ENCODE measurements at places on chromosomes 13 and 19.

GRCh38 chr19:45866400-45867176, 2.5 kb downstream of the FOXA3 start:
- no peak for DNase-seq

DNA sequence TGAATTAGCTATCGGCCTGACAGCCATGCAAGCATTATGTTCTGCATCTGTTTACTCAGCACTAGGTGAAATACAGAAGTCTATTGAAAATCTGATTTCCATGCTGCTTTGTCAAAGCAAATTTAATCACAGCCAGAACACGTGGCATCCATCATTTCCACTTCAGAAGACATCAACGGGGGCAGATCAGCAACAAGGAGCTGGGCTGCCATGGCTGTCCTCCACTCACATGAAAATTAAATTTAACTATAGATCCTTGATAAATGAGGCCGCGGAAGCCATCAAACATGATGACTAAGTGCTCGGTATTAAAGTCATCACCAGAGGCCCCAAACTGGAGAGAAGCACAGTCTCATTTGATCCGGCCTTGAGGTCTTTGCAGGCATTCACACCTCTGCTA, 443.5 kb downstream of the HS6ST3 start:
- no peak for DNase-seq

DNA sequence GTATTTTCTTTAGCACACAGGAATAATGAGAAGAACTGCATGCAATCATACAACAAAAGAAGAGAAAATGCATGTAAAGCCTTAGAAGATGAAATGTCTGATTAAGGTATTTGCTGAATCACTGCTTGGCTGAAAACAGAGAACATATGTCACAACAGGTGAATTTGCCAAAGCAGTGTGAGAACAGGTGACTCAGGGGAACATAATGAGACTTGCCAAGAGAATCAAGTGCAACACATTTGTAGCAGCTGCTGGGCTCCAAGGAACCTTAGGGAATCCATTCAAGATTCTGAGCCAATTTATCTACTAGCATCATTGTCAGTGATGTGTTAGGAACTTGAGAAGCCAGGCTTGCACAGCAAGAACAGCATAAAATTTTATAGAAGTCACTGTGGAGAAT, 273.1 kb downstream of the PCDH20 start:
- no peak for DNase-seq

- no peak for DNase-seq
Observed at GRCh38 chr13:112608212-112608611, 20.3 kb upstream of the TUBGCP3 start.

GRCh38 chr19:46513461-46514236, 18.0 kb upstream of the PNMA8B start:
- no peak for DNase-seq

GRCh38 chr19:45244133-45244794, 943 bp downstream of the EXOC3L2 start:
- DNase-seq = no peak

GRCh38 chr19:46559203-46559602, 41.9 kb upstream of the CALM3 start:
- no peak for DNase-seq

DNA sequence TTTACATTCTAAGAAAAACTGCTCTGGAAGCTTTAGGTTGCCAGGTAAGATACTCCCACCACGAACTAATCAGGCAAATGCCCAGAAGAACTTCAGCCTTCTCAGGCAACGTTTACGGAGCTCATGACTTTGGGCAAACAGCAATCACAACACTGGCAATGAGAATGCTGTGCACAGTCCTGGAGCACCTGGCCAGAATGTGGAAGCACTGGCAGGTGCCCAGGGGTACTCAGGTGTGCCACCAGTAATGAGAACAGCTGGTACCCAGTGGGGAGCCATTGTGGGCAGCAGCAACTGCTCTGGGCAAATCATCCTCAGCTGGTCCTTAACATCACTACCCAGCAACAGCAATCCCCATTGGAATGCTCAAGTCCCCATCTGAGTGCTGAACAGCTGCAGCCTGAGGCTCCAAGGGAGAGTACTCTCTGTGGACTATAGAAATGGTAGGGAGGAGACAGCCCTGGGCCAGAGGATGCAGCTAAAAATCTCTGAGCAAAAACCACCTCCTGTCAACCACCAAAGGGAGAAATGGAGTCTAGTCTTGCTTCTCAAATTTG, 210.0 kb downstream of the FOXO1 start:
- DNase-seq = no peak

GRCh38 chr13:22496803-22497508, 683.8 kb upstream of the SGCG start:
- DNase-seq = no peak

DNA sequence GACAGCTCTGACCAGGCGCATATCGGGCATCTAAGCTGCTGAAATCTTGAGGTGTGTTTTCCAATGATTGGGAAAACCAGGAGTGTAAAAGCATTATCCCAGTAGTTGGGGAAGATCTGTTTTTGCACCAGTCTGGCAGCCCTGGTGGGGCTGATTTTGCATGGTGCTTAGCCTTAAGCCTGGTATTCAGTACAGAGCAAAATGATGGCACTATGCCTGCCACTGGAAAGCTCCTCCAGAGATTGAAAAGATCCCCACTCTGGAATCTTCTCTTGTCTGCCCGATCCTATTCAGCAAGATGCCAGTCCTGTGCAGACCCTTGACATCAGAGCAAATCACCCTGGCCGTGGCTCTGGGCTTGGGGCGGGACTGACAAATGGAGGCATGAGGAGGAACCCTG, 44.7 kb upstream of the SIAH3 start:
- no peak for DNase-seq

DNA sequence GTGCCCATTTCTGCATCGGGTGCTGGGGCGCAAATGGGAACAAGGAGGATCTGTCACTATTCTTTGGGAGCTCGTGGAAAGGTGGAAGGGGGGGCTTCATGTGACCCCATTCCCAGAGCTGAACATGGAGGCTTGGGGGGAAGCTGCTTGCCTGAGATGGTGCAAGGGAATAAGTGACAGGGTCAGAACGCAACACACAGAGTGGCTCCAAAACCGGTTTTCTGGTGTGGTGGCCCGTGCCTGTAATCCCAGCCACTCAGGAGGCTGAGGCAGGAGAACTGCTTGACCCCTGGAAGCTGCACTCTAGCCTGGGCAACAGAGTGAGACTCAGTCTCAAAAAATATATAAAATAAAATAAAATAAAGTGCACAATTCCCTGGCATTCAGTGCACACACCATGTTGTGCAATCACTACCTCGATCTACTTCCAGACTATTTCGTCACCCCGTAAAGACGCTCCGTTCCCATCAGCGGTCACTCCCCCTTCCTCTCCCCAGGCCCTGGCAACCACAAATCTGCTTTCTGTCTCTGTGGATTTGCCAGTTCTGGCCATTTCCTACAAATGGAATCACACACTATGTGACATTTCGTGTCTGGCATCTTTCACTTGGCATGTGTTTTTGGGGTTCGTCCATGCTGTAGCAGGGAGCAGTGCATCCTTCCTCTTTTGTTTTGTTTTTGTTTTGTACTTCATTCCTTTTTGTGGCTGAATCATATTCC, 18.2 kb upstream of the COMP start:
- no peak for DNase-seq

GRCh38 chr13:48804821-48805601, 151.3 kb downstream of the CYSLTR2 start:
- no peak for DNase-seq

- no peak for DNase-seq
Observed at GRCh38 chr13:100808330-100809128, 133.9 kb upstream of the TMTC4 start.

DNA sequence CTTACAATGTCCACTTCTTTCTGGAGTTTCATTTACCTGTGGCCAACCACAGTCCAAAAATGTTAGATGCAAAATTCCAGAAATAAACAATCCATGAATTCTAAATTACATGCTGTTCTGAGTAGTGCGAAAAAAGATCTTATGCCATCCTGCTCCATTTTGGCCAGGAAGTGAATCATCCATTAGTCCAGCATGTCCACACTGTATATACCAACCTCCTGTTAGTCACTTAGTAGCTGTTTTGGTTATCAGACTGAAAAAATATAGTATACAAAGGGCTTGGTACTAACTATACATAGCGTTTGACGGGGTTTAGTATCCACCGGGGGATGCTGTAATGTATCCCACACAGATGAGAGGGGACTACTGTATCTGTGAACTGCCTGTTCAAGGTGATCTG, 618.0 kb upstream of the ARGLU1 start:
- no peak for DNase-seq

- DNase-seq = no peak
Observed at GRCh38 chr13:33091415-33091774, 75.2 kb downstream of the KL start.

- DNase-seq = peak; percentile 9
Observed at GRCh38 chr13:75896271-75896670, 260.1 kb downstream of the LMO7 start.

GRCh38 chr19:54916822-54917221, 10.9 kb downstream of the NCR1 start:
- DNase-seq = no peak

DNA sequence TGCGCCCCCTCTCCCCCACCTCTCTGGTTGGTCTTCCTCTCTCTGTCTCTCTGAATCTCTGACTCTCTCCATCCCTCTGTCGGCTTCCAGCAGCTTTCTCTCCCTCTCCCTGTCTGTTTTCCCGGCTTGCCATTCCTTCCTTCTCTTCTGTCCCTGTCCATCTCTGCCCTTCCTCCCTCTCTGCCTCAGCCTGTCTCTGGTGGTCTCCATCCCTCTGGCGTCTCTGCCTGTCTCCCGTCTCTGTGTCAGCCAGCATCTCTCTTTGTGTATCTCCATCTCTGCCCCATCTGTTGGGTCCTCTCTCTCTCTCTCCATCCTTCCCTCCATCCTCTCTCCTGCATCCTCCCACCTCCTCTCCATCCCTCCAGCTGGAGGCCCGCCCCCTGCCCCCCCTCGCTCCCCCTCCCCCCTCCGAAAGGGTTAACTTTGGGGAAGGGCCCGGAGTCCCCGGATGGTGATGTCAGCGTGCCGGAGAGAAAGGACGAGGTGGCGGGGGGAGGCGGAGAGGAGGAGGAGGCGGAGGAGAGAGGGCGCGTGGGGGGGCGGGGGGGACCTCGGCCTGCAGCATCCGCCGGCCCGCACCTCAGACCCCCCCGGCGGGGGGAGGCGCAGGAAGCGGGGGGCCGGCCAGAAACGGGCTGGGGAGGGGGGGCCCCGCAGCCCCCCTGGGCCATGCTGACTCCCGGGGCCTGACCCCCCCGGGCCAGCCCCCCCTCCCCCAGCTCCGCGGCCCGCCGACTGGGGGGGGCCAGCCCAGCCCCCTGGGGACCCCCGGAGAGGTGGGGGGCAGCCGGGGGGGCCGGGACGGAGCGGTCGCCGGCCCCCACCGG, at the start of gene BRSK1:
BRSK1 (plus strand) TSS at position 450 of the 830 bp plus-strand sequence. CDS start 446 bp downstream, outside the sequence.
- no peak for DNase-seq

GRCh38 chr13:46596466-46596865, 43.5 kb downstream of the LRCH1 start:
- DNase-seq = no peak

Measured in HS-27A (cell line).